Right renal cortex interstitium (tissue), 3 donors: ENCODE measurements at places on chromosomes 4 and X. TPM values are rescaled to one million over a fixed set of nuclear protein-coding genes. Genes with fewer than 3 reads are reported as not detected.

UGT2B15 gene
- 0.12 TPM for polyA plus RNA-seq

DNA sequence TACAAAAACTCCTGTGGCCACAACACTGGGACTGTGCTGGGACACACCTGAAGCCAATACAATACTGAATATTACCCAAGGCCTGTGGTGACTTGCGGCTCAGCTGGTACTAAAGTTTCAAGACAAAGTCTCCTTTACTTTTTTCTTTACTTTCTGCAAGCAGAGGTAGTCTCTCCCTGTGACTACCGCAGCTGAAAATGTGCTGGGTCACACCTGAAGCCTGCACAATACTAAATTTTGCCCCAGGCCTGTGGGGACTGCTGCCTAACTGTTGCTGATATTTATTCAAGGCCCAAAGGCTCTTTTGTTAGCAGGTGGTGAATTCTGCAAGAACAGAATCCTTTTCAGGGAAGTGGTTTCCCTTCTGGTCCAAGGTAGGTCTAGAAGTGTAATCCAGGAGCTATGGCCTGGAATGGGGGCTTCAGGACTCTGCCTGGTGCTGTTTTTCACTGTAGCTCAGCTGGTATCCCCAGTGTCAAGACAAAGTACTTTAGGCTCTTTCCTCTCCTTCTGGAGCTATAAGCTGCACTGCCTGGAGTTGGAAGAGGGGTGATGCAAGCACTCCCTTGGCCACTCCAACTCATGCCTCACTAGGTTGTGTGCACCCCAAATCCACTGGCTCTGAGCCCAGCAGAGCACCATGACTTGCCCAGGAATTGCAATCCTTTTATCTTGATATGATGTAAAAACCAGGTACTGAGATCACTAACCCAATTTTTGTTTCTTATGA, 489.4 kb downstream of the TECRL start:
- DNase-seq = no peak

DNA sequence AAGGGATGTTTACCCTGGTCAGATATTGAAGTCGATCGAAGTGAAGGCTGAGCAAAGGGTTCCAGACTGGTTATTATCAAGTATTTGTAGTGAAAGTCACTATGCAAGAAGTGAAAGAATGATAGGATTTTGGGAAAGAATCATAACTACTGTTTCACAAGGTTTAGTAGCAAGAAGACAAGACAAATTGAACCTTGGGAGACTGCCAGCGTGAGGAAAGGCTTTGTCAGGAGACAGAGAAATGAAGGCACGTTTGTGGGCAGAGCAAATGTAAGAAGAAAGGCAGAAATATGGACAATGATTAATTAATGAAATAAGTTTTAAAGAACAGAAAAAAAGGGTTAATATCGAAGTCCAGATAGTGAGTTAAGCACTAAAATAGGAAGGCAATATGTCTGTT, 456.8 kb downstream of the TRIML1 start:
- DNase-seq = no peak

GRCh38 chr4:86685401-86685800, 91.3 kb downstream of the PTPN13 start:
- no peak for DNase-seq

DNA sequence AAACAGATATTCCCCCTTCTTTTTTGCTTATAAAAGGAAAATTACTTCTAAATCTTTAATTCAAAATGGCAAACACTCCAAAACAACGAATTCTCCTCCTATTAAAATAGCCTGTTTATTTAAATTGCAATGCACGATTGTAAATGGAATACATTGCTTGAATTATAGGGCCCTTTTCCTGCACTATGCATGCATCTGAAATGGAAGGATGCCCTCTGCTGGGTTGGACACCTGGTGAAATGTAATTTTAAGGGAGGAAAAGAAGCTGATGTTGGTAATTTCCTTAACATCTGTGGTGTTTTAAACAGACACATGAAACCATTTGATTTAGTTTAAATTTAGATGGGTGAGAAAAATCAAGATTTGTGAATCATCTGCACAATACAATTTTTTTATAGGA, 72.8 kb downstream of the GRXCR1 start:
- DNase-seq = peak; percentile 1
